ENCODE measurements at places on chromosomes 1 and 21.

DNA sequence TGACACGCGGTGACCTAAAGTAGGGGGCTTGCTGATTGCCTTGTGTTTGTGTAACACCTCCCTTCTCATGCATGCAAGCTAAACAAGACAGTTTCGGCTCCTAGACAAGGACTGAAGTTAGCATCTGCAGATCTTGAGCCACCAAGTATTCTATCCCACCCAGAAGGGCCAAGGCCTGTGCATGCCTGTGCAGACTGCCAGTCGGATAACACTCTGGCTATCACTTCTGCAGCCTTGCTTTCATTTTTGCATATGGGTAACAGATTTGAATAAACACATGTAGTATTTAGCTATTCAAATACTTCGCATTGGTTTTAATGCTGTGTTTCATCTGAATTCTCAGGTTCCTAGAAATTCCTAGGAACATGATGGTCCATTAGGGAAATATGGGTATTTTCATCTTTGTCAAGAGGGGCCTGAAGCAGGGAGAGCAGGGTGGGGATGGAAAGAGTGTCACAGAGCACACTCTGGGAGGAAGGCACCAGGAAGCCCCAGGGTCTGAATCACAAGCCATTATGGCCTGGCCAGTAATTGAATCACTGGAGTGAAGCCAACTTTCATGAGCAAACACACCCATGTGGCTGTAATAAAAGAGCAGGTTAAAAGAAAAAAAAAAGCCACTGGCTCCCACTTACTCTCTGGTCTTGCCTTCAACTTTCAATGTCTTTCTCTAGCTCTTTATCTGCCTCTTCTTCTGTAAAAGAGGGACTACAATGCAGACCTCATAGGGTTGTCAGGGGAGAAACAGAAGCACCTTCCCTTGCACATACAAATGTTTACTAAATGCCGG lies 28.3 kb downstream of the GADD45A start:
- peak; percentile 92 for DNase-seq

- no peak for DNase-seq
Observed at GRCh38 chr1:181386951-181387350, 96.4 kb upstream of the CACNA1E start.

DNA sequence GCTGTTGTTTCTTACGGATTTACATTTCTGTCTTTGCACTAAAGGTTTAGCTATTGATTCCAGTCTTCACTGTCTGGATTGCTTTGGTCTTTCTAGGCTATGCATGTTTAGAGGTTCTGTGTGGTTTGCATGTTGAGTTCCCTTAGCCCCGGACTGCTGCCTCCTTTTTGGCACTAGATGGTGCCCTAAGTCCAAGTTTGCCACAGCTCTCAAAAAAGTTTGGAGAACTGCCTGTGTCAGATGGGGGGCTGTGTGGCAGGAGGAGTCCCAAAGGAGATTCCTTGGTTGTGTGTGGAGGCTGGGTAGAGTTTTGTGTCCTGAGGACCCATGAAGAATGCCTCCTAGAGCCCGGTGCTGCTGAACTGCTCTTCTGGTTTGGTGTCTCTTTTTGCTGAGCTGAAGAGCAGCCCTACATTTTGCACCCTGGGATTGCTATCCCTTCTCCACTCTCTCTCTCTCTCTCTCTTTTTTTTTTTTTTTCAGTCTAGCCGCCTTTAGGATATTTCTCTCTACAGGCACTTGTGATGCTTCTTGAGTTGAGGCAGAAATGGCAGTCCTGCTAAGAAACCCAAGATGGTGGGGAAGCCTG lies 74.4 kb downstream of the PTGS2 start:
- peak; percentile 78 for DNase-seq

GRCh38 chr1:111422546-111423391 lies 4.8 kb downstream of the OVGP1 start:
- peak; percentile 90 for DNase-seq

DNA sequence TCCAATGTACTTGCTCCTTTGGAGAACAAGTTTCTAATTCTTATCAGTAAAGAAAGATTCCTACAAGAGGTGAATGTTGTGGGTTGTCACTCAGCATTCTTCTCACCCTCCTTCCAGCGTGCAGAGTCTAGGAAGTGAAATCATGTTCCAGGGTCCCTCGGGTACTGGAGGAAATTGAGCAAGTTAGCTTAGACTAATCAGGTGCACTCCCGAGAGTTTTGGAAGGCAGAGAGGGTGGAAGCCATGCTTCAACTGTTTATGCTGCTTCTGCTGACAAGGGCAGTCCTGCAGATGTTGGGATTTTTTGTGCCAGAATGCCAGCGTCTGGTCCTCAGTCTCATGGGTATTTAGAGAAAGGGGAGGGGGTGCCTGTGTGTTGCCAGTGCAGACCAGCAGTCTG lies 5.3 kb upstream of the C1orf115 start:
- no peak for DNase-seq

GRCh38 chr1:7026169-7026568 lies 240.9 kb downstream of the CAMTA1 start:
- DNase-seq, result no peak

- DNase-seq, result no peak
Observed at GRCh38 chr1:246790833-246791232, 66.6 kb downstream of the SCCPDH start.

GRCh38 chr21:21286170-21286798 lies 288.1 kb downstream of the NCAM2 start:
- no peak for DNase-seq

DNA sequence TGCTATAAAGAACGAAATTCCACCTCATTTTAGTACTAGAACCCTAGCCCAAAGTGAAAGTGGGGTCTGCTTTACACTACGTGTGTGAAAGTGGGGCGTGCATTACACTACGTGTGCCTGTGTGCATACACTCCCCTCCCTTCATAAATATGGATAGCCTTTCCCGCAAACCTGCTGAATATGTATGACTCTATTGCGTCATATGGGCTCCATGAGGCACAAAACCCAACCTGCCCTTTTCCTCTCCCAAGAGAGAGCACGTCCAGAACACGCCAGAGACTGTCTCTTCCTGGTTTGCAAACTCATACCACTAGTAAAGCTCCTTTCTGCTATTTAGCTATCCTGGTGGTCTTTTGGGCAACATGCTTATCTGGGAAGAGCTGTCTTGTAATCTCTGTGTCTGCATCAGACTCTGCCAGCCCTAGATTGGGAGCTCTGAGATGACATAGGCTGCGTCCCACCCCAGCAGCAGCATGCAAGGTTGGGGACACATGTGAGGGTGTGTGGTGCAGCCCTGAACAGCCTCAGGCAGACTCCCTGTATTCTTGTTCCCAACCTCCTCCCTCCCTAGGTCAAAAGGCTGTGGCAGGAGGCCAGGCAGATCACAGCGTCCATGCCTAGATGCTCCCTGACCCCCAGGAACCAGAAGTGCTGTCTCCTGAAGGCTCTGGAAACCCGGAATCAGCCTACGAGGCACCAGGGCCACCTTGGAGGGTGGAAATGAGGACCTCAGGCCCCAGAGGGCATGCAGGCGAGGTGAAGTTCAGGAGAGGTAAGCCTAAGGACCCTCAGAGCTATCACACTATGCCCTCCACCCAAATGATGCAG lies 12.3 kb upstream of the PADI1 start:
- no peak for DNase-seq

DNA sequence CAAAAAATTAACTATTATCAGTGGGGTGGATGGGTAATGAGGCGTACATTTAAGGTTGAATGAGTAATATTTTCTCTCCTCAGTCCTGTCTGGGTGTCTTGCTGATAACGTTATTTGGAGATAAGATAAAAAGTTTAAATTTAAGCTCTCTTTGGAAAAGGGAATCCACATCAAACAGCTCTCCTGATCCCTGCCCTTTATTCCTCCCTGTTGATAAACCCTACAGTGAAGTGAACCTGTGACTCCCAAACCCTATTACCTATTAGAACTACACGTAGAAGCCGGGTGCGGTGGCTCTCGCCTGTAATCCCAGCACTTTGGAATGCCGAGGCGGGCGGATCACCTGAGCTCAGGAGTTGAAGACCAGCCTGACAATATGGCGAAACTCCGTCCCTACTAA lies 9.9 kb upstream of the GPR161 start:
- no peak for DNase-seq

DNA sequence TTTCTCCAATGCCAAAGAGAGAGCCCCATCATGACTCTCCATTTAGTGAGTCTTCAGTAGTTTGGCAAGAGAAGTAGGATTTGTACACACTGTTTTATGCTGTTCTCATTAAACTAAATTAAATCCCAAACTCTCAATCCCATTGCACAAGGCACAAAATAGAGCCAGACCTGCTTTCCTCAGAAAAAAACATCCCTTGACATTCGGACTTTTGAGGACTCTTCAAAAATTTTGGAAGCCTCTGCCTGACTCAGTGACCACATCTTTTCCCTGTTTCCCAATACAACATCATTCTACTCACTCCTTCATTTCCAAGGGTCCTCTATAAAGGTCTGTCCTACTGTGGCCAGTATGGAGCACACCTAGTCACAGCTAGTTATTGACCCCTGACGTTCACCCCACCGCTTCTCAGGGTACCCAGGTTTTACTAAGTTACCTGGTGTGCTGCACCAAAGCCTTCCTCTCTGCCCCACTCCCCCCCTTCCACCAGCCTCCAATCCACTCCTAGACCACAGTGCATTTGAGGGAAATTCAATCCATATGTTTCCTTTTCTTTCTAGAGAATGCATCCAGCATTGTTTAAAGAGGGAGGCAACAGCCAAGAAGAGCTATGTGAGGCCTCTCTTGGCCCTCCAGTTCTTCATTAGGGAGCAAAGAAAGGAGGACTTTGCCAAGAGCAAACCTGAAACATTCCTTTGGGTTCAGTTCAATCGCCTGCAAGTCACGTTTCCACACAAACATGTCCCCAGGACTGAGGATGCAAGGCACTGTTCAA lies 428.7 kb downstream of the PLPP3 start:
- DNase-seq, result no peak

- DNase-seq, result no peak
Observed at GRCh38 chr1:24970926-24971875, 41.1 kb upstream of the RUNX3 start.

- no peak for DNase-seq
Observed at GRCh38 chr21:19842601-19843000, 1155.6 kb upstream of the NCAM2 start.

- DNase-seq, result peak; percentile 66
Observed at GRCh38 chr1:208238710-208239472, 5.3 kb downstream of the PLXNA2 start.

- DNase-seq, result no peak
Observed at GRCh38 chr1:100627054-100627716, 89.2 kb downstream of the GPR88 start.

DNA sequence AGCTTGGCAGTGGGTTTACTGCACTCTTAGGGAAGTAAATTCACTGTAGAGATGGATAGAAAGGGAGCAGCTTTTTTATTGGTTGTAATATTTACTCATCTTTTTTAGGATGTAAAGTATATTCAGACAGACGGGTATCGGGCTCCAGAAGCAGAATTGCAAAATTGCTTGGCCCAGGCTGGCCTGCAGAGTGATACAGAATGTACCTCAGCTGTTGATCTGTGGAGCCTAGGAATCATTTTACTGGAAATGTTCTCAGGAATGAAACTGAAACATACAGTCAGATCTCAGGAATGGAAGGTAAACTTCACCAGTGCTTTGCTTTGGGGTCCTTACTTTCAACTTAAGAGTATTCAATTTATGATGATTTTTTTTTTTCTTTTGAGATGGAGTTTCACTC lies 3.2 kb downstream of the UHMK1 start:
- no peak for DNase-seq

GRCh38 chr1:229047161-229047839 lies 223.6 kb upstream of the RAB4A start:
- DNase-seq, result no peak

- DNase-seq, result no peak
Observed at GRCh38 chr1:8889925-8890785, 11.7 kb upstream of the ENO1 start.

GRCh38 chr1:48688102-48688760 lies 88.5 kb downstream of the BEND5 start:
- peak; percentile 33 for DNase-seq

GRCh38 chr1:117857418-117857817 lies 72.0 kb downstream of the GDAP2 start:
- peak; percentile 3 for DNase-seq

DNA sequence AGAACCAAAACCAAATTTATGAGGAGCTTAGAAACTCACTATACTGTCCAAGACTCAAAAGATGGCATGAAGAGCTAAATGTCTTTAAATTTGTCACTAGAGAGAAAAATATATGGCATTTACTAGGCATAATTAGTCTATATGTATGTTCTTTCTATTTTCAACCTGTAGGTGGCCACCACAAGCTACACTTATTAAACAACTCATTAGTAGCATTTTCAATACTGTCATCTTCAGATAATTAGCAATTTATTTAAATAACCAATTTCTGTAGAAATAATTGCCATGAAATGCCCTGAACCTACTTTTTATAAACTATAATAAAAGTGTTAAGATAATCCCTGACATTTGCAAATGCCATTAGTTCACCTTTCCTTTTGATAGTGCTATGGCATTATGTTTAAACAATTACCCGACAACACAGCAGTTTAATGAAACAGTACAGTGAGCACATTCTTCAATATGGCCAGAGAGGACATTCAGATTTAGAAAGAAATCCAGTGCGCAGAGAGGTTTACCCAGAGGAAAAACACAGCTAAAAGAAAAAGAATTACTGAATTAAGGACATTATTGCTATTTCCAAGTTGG lies 522.5 kb downstream of the PTBP2 start:
- DNase-seq, result peak; percentile 61

DNA sequence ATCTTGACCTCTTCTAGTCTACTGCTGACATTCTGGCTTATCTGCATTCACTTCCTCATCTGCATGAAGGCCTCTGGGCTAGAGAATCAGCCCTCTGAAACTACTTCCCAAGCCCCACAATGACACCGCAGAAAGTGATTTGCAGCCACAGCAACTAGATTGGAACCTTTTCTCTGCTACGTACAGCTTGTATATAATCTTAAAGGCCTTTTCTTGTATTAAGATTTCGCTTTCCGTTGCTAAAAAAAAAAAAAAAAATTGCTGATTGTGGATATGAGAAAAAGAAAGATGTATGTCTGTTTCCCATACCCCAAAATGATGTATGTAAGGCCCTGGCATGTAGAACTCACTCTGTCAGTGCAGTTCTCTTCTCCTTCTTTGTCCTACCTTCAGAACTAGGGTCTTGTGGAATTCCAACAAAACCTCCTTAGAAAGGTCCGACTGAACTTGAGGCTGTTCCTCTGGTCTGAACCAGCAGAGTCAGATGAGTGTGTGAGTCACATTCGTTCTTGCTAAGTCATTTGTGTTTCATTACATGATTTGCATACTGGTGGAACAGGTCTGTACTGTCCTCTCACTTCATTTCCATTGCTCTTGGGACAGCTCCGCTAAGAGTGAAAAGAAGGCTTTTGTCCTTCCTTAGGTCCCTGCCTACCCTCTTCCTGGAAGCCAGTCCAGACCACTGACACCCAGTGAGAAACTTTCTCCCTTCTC lies 62.7 kb downstream of the PLPP3 start:
- peak; percentile 89 for DNase-seq

- peak; percentile 90 for DNase-seq
Observed at GRCh38 chr1:180502361-180503279, at the start of gene ACBD6. Gene ACBD6 (minus strand): TSS chr1:180502577. CDS start chr1:180502266, 311 bp downstream.

- DNase-seq, result peak; percentile 36
Observed at GRCh38 chr1:60425528-60425927, 352.0 kb upstream of the C1orf87 start.

DNA sequence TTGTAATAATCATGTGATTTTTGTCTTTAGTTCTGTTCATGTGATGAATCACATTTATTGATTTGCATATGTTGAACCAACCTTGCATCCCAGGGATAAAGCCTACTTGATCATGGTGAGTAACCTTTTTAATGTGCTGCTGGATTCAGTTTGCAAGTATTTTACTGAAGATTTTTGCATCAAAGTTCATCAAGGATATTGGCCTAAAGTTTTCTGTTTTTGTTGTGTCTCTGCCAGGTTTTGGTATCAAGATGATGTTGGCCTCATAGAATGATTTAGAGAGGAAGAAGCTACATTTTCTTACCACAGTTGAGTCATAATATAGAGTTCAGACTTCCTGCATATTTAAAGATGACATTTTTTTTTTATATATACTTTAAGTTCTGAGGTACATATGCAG lies 455.9 kb downstream of the PLPP3 start:
- DNase-seq, result no peak

Data from HT-29 (cell line).